Posterior cingulate gyrus (tissue), 11 donors: ENCODE measurements at places on chromosomes 12 and 14.

- no peak for DNase-seq
Observed at GRCh38 chr14:66087231-66087630, 398.9 kb upstream of the CCDC196 start.

DNA sequence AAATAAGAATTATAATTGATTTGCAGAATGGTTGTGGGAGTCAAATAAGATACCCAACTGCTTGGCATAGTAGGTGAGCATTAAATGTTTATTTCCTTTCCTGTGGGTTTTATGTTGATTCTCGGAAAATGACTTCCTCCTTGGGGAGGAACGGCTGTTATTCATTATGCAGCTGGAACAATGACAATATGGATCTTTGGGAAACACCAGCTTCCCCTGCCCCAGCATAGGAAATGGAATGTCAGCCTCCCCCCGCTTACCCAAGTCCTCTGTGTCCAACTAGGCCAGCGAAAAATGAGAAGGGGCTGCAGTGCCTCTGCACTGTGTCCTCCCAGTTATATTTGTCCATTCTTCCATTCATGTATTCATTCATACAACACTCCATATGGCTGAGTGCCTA, 11.7 kb upstream of the CCDC177 start:
- no peak for DNase-seq

DNA sequence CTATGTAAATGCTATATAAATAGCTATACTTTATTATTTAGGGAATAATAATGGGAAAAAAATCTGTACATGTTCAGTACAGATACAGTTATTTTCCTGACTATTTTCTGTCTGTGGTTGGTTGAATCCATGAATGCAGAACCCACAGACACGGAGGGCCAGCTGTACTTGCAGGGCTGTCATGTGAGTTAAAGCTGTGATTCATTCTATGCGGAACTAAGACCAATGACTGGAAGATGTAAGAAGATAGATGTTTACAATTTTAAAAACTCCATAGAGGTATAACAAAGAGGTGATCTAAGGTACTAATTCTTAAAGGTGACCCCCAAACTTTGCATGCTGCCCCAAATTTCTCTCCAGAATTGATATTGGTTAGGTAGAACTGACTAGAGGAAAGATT, 14.6 kb downstream of the PCNX4 start:
- no peak for DNase-seq

DNA sequence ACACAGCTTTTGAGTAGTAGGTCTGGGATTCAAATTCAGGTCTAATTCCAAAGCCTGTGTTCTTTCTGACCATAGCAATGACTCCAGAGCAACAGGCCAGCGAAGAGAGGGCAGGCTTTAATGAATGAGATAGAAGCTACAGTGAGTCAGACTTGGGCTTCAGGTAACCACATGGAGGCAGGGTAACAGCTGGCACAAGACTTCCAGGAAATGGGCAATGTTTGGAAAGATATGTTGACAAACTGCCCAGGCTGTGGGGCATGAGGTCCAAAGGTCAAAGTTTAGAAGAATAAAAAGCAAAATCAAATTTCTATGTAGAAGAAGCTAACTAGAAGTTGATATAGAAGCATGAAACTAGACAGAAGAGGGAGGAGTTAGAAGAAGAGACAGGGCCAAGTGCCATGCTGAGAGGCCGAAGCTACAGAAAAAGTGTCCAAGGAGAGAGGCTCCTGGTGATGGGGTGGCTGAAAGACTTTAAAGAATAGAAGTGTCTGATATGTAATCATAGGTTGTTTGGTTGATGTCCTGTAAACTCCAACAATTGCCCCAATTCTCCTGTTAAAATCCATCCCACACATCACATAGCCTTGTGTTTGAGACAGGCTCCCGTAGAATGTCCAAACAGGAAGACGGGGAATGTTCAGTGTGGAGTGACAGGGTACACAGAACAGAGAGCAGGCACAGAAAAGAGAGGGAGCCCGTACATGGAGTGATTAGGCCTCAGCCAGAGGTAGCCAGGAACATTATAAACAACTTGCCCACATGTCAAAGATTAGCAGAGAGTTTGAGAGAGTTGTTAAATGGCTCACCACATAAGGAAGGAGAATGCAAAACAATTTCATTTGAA, 384.7 kb downstream of the CCDC91 start:
- no peak for DNase-seq

DNA sequence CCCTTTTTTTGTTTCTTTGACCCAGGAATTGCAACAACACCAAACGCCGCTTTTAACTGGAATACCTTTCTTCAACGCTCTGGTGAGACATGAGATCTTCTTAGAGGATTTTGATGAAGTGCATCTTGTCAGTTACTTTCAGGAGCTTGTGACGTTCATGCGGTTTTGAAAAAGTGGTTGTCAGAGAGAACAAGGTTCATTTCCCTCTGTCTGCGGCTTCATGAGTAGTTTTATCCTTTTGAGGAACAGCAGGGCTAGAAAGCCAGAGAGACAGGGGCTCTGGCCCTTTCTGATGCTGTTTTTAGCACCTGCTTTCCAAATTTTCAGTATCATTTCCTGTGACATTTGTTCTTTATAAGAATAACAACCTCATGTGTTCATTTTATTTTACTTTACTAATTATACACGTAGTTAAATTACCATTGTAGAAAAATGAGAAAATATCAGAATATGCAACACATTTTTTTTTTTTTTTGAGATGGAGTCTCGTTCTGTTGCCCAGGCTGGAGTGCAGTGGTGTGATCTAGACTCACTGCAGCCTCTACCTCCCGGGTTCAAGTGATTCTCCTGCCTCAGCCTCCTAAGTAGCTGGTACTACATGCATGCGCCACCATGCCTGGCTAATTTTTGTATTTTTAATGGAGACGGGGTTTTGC, 61.8 kb downstream of the GLT1D1 start:
- no peak for DNase-seq

DNA sequence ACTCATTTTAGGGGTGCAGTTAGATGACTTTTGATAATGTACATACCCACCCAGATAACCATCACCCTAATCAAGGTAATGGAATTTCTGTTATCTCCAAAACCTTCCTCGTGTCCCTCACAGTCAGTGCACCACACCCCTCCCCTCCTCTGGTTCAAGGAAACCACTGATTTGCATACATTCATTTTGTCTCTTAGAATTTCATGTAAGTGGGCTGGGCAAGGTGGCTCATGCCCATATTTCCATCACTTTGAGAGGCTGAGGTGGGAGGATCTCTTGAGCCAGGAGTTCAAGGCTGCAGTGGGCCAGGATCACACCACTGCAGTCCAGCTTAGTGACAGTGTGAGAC, 15.7 kb downstream of the ADIPOR2 start:
- no peak for DNase-seq

- DNase-seq: no peak
Observed at GRCh38 chr12:56768424-56768823, 5.3 kb downstream of the HSD17B6 start.

- no peak for DNase-seq
Observed at GRCh38 chr14:49857427-49858003, 4.9 kb upstream of the NEMF start.
